ENCODE measurements at places on chromosomes 5 and 9. TPM values are rescaled to one million over a fixed set of nuclear protein-coding genes. Genes with fewer than 3 reads are reported as not detected.

Gene FBXL7
- total RNA-seq = 1.8 TPM

Gene ARHGEF37
- 1.3 TPM for total RNA-seq

Gene RACK1
- total RNA-seq = 3,312 TPM

Gene IFNE
- 1.7 TPM for total RNA-seq

Gene SOX30
- total RNA-seq = not detected

Measured in A549 treated with GW870086 at 1 μM for 4 hours (cell line).